Effector memory CD8-positive, alpha-beta T cell (primary cell): ENCODE measurements at places on chromosomes 3 and 15.

DNA sequence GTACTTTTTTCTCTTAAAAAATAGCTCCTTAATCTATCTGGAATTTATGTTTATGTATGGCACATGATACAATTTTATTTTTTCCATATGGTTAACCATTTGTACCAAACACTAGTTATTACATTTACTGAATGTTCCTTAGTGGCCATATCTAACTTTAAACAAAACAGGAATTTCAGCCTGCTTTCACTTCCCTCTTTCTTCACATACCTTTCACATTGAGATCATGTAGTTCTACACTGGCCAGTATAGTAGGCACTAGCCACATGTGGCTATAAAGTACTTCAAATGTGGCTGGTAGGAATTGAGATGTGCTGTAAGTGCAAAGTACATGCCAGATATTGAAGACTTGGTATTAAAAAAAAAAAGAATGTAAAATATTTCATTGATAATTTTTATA is 4.7 kb upstream of the RYK start:
- no peaks in the 10 kb centered on the region for H3K36me3 ChIP-seq
- no peak for DNase-seq
- no peak overlapping the region for H3K27ac ChIP-seq

GRCh38 chr3:43028678-43029490 is 49.8 kb downstream of the GASK1A start:
- no peaks in the 10 kb centered on the region for H3K27me3 ChIP-seq
- H3K27ac ChIP-seq, result no peak overlapping the region
- H3K4me1 ChIP-seq, result peaks cover 19% of the 10 kb centered on the region
- no peak for DNase-seq
- H3K4me3 ChIP-seq, result no peak overlapping the region

DNA sequence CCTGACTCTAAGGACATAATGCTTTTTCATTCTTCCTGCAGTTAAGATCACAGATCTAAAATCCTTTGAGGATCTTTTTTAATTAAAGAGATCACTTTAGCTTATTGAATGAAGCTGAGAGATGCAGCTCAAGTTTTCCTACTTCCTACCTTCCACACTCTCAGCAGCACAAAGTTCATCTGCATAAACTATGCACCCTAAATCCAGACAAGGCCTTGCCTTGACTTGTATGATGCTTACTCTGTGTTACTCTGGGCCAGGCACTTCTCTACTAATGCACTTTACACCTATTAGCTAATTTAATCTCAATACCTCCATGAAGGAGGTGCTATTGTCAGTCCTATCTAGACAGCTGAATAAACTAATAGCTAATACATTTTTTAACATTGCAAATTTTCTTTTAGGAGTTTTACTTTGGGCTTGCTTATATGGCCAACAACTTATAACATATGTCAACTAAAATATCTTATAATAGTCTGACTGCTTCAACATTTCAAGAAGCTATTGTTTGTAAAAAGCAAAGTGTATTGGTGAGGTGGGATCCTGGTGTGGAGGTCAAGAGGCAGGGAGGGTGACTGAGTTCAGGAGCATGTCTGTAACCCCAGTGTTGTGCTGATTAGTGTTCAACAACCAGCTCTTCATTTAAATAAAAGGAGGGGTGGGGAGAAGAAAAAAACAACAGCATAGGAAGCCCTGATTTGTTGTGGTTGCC is 172.4 kb upstream of the ATP11B start:
- H3K4me3 ChIP-seq, result no peak overlapping the region
- no peak overlapping the region for H3K27ac ChIP-seq
- no peaks in the 10 kb centered on the region for H3K36me3 ChIP-seq
- no peak for DNase-seq

- H3K36me3 ChIP-seq, result no peaks in the 10 kb centered on the region
- no peak for DNase-seq
- H3K4me1 ChIP-seq, result no peaks in the 10 kb centered on the region
- no peak overlapping the region for H3K27ac ChIP-seq
Observed at GRCh38 chr3:29324180-29324651, 43.3 kb downstream of the RBMS3 start.
